Stromal cell of bone marrow (primary cell): ENCODE measurements at places on chromosomes 2 and 18.

DNA sequence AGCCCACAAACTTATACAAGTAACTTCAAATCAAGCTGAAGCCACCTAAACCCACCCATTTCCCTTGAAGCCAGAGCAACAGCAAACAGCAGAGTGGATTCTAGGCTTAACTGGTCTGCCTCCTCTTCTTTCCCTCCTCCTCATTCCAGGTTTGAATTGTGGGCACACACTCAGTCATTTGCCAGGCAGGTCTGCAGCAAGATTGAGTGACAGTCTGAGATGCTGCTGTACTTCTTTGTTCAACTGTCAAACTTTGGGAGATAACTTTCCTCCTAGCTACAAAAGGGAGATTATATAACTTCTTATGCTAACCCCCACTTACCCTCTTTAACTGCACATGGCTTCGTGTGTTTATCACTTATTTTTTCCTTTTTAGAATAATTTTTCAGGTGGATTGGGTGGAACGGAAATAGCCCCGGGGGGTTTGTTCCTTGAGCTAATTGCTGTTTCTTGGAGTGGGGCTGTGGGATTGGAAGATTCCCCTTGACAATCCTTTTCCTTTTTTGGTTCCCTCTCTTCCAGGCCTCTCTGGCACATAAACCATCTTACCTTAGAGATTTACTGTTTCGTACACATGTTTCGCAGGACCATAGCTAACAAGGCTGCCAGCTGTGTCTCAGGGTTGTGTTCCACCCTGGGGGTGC, 55.0 kb downstream of the RNF144A start:
- DNase-seq: no peak

- no peak for DNase-seq
These were observed 19.7 kb upstream of the STPG4 start for GRCh38 chr2:47174733-47175361.

- no peak for DNase-seq
These were observed 65.5 kb upstream of the ARHGAP15 start for GRCh38 chr2:143063612-143064200.

DNA sequence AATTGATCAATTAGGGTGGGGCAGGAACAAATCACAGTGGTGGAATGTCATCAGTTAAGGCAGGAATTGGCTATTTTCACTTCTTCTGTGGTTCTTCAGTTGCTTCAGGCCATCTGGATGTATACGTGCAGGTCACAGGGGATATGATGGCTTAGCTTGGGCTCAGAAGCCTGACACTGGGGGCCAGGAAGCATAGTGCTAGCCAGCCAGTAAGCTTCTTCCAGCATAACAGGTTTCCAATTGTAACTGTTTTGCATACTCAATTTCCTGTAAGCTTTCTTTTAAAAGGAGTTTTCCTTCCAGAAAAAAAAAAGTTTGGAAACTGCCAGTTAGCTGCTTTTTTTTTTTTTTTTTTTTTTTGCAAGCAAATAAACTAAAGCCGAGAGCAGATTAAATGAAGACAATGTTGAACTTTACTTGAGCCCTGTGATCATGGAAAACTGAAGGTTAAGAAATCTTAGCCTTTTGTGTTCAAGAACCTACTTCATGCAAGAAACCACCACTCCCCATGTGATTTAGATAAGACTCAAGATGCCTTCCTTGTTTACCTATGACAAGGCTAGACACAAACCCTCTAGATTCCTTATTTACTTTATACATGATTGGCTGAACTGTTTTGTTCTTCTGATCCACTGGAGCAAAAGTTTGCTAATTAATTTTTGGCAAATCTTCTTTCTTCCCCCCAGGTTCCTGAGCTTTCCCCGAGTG, 126.9 kb upstream of the LINC00305 start:
- no peak for DNase-seq

- no peak for DNase-seq
These were observed 24.8 kb upstream of the FOSL2 start for GRCh38 chr2:28367667-28368356.

DNA sequence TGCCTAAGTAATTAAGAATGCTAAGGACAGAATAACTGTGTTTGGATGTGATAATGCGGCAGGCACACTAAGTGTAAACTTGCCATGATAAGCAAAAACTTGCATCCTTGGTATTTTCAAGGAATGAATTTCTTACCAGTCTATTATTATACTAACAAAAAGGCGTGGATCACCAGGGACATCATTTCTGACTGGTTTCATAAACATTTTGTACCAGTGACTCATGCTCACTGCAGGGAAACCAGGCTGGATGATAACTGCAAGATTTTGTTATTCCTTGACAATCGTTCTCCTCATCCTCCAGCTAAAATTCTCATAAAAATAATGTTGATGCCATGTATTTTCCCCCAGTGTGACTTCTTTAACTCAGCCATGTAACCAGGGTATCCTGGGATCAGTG, 289.5 kb downstream of the CDCA7 start:
- peak; percentile 61 for DNase-seq

DNA sequence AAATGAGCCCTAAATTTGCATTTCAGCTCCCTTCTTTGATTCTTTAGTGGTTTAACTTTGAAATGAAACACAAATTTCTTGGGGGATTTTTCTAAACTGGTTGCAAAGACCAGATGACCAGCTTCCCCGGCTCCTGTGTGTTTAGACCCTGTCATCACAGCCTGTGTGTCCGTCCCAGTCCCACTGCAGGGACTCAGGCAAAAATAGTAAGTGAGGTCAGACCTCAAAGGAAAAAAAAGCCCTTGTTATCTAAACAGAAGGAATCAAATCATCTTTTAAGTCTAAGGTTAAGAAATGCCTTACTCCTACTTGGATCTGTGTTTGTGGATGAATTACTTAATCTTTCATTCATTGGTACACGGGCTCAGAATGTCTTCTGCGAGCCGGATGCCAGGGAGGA, 423.7 kb downstream of the LPIN1 start:
- DNase-seq: no peak

GRCh38 chr2:118737684-118738083, 109.8 kb downstream of the EN1 start:
- no peak for DNase-seq

DNA sequence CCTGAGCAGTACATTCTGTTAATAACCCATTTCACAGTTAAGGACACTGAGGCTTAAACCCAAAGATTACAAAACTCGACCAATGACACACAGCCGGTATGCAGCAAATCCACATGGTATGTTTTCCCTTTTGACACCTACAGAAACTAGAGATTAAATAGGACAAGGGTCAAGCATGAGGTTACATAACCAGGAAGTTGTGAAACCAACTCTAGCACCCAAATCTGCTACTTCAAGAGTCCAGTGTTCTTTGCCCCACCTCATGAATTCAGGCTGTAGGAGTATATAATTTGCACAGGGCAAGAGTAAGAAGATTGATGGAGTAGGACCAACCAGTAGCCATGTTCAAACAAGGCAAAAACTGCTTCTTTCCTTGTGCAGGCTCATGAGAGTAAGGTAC, 249.8 kb downstream of the BCL11A start:
- no peak for DNase-seq

GRCh38 chr2:201322772-201323171, 34.4 kb downstream of the FLACC1 start:
- DNase-seq: no peak
